NCI-H1105 (cell line): ENCODE measurements at places on chromosomes 2 and 18.

DNA sequence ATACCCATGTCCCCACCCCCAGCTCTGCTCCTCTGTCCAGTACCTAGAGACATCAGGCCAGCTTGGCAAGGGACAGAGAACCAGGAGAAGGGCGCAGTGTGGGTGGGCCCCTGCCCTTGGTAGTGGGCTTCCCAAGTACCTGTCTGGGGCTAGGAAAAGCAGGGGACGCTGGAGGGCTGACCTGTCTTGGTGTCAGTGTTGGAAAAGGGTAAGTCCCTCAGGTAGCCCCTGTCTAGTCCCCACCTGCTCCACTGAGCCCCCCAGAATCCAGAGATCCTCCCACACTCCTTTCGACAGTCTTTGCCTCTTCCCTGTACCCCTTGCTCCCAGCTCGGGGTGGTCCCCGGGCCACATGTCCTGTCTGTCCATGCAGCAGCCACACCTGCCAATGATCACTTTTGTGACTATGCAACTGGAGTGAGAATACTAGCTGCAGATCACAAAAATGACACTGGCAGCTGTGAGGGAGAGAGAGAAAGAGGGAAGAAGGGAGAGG, 14.6 kb downstream of the DNAJB2 start:
- no peak for DNase-seq

GRCh38 chr2:200403814-200404213, 97.3 kb downstream of the SPATS2L start:
- DNase-seq: no peak

GRCh38 chr2:129653246-129653645, 326.2 kb upstream of the RAB6C start:
- DNase-seq: no peak

DNA sequence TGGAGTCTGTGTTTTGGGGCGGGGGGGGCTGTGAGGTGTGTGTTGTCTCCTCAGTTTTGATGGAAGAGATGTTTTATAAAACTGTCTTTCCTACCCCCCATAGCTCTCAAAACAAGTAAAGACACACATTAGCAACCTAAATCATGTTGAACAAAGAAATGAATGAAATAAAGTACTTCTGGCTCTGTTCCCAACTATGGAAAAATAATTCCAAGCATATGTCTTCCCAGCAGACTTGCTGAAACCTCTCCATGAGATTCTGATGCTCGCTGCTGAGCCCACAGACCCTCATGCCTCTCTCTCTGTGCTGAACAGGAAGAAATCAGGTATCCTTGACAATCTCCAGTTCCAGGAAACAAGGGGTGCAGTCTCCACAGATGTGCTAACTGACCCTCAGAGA, 226.7 kb upstream of the KLHL29 start:
- DNase-seq: no peak
